ENCODE measurements at places on chromosomes 2 and 18.

DNA sequence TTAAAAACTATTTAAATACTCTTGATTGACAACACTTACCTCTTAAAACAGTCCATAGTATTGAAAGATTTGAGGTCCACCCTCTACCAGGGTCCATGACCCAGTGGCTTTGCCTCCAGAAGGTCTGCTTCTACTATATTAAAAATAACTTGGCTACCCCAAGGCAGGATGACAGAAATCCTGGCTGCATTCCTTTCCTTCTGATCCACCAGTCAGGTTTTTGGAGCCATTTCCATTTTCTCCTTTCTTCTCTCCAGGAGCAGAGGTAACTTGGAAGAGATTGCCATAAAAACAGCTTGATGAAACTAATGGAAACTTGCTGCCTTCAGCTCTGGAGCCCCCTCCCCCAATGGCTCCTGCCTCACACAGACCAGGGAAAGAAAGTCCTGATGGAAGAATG, 2.6 kb upstream of the FAM171B start:
- no peak for DNase-seq

DNA sequence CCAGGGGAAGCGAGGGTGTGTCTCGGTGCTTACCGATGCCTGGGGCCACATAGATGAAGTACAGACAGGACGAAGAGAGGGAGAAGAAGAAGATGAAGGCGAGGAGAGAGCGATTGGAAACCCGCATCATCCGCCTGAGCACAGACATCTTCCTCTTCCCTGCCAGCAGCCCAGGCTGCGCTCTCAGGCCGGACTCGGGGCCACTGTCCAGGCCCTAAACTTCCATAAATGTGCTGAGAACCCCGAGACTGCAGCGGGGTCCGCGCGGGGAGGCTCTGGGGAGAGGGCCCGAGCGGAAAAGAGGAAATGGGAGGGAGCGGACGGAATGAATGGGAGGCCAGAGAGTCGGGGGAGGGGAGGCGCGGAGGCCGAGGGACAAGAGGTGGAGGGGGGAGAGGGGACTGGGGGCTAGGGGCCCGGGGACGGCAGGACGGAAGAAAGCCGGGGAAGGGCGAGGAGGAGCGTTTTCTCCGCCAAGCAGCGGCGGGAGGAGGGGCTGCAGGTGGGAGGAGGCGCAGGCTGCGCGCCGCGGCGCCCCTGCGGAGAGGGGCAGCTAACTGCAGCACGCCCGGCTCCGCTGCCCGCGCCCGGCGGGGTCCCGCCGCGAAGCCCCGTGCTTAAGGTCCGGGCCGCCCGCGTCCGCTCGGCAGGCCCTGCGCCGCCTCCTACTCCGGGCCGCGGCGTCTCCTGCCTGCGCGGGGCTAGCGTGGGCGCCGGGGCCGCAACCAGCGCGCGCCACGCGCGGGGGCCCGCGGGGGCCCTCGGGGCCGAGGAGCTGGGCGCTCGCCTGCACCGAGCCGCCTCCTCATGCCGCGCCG, at the start of gene B4GALT6:
Gene B4GALT6, minus strand, starts transcription at position 303 of the 818 bp plus-strand sequence. Its CDS starts 155 bp downstream, at position 148.
- no peak for DNase-seq

- DNase-seq, result no peak
These were observed 408.7 kb downstream of the PIK3C3 start for GRCh38 chr18:42363446-42364441.

GRCh38 chr2:157056200-157056676, 201.3 kb upstream of the GALNT5 start:
- DNase-seq, result no peak

GRCh38 chr2:201157694-201158093, 25.2 kb upstream of the CASP10 start:
- no peak for DNase-seq

GRCh38 chr2:84459944-84460429, 907 bp upstream of the SUCLG1 start:
- DNase-seq, result no peak

GRCh38 chr2:223772363-223772762, 65.0 kb downstream of the AP1S3 start:
- no peak for DNase-seq

Measured in NCI-H1694 treated with DMSO at 0.1 percent for 48 hours (cell line).